ENCODE measurements at places on chromosomes 16 and 17.
A peak's percentile ranks its signal among the peaks of the same experiment; 100 is the strongest.

- DNase-seq, result no peak
Measured at GRCh38 chr17:31529841-31530251, 138.4 kb downstream of the RAB11FIP4 start.

DNA sequence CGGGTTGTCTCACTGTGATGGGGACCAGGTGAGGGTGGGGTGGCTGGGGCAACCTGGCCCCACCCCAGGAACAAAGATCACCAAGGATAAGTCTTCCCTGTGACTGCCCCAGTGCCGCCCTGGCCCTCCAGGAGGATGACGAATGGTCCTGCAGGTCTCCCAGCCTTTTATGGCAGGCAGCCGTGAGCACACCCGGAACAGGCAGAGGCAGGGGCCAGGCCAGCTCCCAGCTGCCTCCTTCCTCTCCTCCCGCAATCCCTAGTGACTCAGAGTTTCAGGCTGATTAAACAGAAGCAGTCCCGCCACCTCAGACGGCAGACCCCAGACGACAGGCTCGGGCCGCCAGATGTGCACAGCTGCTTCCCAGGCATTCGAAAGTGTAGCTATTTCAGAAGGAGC lies 13.3 kb downstream of the JUP start:
- DNase-seq, result no peak

GRCh38 chr17:33121272-33121671 lies 129.6 kb downstream of the SPACA3 start:
- no peak for DNase-seq

DNA sequence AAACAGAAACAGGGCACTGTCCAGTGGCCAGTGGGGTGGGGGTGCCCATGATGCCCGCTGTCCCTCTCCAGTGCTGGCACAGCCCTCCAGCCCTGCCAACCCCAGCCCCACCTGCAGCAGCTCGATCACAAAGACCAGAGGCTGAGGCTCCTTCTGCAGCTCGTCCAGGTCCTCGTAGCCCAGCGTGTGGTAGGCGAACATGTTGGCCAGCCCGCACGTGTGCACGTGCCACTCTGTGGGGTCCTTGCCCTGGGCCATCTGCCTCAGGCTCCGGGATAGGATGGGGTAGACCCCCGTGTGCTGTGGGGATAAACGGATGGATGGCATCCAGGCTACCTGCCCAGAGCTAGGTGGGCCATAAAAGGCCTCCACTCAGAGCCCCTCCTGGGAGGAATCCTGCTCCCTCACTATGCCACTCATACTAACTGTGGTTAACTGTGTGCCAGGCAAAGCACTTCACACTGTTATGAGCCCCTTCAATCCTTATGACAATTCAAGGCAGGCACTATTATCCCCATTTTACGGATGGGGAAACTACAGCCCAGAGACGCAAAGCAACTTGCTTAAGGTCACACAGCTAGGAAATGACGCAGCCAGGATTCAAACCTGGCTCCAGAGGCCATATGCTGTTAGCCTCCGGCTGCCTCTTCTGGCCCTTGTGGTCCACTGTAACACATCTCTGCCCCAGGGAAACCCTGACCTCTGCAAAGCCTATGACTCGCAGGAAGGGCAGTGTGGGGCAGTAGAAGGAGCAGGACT lies 6.5 kb downstream of the AIPL1 start:
- no peak for DNase-seq

DNA sequence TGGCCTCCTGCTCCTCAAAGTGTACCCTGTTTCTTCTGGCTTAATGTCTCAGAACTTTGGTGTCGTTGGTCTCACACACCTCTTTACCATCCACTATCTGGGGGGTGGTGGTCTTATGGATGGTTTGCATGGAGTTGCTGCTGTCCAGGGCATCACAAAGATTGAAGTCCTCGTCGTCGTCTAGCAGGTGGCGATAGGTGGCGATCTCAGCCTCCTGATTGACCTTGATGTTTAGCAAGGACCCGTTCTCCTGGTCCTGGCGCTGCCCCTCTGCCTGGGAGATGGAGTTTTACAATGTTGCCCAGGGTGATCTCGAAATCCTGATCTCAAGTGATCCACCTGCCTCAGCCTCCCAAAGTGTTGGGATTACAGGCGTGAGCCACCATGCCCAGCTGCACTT lies 31.1 kb upstream of the HELZ start:
- no peak for DNase-seq

GRCh38 chr16:11312718-11313492 lies 31.8 kb upstream of the PRM1 start:
- peak; percentile 65 for DNase-seq

DNA sequence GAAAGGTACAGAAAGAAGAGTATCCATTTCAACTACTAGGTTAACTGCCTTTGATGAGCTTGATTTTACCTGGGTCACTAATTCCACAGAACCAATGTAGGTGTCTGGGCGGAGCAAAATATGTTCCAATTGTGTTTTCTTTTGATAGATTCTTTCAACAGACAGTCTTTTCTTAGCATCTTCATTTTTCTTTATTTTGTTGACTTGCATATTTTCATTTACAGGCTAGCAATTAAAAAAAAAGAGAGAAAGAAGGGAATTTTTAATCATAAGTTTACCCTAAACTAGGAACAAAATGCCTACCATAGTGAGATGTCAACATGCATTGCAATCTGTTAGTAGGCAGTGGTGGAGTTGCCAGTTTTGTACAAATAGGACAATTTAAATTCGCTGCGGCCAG lies 1.0 kb downstream of the TOP2A start:
- no peak for DNase-seq

GRCh38 chr17:15083225-15083624 lies 181.9 kb downstream of the PMP22 start:
- no peak for DNase-seq

- DNase-seq, result peak; percentile 90
Measured at GRCh38 chr17:1779571-1780131, 17.8 kb downstream of the SERPINF1 start.

DNA sequence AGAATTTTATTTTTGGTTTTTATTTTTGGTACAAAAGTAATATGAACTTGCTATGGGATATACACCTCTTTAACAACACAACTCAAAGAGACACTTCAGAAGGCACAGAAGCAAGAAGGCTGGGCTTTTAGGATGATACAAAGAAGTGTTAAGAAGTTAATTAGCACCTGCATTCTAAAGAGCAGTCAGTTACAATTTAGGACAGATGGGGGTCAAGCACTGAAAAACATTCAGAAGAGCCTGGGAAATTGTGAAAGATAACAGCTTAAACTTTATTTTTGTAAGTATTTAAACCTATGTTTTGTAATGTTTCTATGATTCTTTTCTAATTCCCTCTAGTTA lies 163.5 kb downstream of the CDH8 start:
- no peak for DNase-seq

DNA sequence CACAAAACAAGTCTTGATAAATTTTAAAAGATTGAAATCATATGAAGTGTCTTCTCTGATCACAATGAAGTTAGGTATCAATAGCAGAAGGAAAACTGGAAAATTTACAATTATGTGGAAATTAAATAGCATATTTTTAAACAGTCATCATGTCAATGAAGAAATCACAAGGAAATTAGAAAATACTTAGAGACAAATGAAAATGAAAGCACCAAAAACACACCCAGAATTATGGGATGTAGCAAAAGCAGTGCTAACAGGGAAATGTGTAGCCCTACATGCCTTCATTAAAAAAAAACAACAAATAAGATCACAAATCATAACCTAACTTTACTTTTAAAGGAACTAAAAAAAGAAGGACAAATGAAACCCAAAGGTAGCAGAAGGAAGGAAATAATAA lies 7.5 kb upstream of the IL21R start:
- DNase-seq, result no peak

GRCh38 chr17:2962236-2962635 lies 101.2 kb downstream of the OR1D5 start:
- DNase-seq, result no peak

DNA sequence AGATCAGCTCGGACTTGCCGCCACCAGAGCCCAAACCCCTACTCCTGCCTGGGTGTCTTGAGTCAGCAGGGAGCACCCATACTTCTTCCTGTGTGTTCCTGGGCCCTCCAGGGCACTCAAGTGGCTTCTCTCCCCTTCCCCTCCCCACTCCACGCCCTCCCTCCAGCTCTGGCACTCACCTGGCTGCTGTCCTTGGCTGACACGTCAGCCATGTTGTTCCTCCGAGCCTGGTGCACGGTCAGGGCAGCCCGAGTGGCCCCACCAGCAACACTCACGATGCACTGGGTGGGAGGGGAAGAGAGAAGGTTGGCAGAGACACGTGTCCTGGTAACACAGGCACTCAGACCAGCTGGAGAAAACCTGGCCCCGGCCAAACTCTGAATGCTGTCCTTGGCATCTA lies 11.5 kb downstream of the RUSF1 start:
- DNase-seq, result no peak

DNA sequence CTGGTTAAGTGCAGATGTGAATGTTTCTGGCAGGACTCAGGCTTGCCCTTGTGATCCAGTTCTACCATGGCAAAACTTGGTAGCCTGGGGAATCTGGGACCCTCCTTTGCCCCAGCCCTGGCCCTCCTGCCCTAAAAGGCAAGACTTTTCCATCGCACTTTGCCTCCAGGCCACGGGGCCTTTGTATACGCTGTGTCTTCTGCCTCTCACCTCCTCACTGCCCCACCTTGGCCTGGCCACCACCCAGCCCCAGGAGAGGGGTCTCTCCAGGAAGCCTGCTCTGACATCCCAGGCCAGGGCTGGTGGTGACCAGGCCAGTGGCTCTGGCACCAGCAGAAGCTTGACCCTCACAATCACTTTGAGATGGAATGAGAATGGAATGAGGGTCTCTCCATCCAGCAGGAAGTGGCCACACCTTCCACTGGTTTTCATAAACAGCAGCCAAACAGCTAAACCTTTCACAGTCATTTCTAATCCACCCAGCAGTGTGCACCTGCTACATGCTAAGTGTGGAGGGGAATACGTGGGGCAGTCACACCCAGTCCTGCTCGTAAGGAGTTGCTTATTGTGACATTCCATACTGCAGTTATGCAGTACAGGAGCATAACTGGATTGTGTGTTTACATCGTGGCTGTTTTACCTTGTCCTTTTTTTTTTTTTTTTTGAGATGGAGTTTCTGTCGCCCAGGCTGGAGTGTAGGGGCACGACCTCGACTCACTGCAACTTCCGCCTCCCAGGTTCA lies 1.6 kb upstream of the MRPL38 start:
- no peak for DNase-seq

DNA sequence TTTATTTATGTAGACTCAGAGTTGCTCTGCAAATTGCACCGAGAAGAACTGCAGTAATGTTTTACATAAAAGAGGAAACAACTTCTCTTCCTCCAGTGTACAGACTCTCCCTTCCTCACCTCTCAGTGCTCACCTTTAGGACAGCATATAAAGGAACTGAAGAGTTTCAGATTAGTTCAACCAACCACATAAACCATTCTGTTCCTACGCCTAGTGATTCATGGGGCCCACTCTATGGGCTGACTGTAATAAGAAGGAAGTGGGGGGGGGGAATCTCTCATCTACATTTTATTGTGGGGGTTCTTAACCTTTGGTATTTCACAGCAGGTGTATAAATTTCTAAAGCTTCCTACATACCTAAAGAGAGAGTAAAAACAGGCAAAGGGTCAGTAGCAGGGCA lies 18.3 kb downstream of the ZSWIM7 start:
- DNase-seq, result no peak

DNA sequence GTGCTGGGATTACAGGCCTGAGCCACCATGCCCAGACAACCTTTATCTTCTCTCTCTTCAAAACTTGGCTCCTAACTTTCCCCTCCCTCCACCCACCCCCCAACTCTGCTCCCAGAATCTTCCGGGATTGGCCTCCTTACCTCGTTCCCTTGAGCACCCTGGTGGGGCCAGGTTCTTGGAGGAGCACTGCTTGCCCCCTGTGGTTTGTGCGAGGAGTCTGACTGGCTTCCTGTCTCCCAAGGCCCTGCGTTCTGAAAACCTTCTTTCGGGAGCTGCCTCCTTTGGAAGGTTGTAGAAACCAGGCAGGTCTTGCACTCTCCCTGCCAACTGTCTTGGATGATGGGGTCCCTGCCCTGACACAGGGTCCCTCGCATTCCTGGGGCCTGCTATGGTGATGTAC lies 19.8 kb downstream of the PLXDC1 start:
- no peak for DNase-seq

- DNase-seq, result no peak
Measured at GRCh38 chr17:8875436-8875835, 8.0 kb upstream of the PIK3R6 start.

DNA sequence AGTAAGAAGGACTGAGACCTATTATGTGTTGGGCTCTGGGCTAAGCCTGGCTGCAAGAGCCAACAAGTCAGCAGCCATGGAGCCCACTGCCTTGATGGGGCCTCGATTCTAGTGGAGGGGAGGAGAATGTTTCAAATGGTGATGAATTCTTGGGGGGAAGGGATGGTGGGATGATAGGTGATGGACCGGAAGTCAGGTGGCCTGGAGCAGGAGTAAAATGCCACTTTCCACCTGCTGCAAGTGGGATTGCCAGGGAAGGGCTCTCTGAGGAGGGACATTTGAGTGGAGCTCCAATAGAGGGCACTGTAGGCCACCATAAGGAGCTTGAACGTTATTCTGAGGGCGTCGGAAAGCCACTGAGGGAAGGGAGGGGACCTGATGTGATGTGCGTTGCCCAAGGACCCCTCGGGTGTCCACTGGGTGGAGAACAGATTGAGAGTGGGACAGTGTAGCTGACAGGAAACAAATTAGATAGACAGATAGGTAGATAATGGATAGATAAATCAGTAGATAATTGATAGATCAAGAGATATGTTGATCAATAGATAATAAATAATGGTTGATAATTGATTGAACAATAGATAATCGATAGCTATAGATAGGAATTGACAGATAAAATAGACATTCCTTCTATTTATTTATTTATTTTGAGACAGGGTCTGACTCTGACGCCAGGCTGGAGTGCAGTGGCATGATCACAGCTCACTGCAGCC lies 18.2 kb upstream of the NXPH3 start:
- DNase-seq, result peak; percentile 26

DNA sequence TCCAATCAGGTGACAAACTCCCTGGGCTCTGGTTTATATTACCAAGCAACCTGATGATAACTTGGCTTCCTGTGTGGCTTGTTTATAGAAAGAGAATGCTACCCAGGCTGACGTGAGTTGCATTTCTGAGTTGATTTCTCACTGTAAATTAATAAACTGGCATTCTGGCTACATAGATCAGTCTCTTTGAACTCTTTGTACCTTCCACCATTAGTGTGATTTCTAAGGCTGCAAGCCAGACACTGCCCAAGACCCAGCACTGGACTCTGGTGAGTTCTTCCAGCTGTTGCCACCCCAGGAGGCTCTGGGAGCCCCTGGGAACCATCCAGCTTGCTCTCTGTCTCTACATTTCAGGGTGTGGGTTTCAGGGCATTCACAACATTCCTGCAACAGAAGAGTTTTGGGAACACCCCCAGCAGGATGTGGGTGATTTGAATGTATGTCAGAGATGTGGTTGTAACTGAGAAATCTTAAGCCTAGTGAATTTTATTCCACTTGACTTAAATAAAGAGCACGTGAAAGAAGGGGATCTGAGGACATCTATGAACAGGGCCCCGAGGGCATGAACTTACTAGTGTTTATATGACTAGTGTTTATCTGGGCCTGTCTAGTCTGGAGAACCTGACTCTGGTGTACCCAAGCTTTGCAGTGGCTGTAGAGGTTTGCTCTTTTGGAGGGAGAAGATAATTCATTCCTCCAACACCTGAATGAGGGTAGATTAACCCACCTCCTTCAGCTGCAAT lies 30.3 kb upstream of the LRRC37A start:
- no peak for DNase-seq

- no peak for DNase-seq
Measured at GRCh38 chr16:48110982-48111381, 44.8 kb downstream of the ABCC12 start.

GRCh38 chr17:321386-321941 lies 31.1 kb downstream of the RPH3AL start:
- no peak for DNase-seq
